Fibroblast of skin of left biceps (primary cell): ENCODE measurements at places on chromosomes 7 and 10.
A peak's percentile ranks its signal among the peaks of the same experiment; 100 is the strongest.

- DNase-seq = no peak
These were observed 348.2 kb upstream of the C7orf33 start for GRCh38 chr7:148242294-148242821.

DNA sequence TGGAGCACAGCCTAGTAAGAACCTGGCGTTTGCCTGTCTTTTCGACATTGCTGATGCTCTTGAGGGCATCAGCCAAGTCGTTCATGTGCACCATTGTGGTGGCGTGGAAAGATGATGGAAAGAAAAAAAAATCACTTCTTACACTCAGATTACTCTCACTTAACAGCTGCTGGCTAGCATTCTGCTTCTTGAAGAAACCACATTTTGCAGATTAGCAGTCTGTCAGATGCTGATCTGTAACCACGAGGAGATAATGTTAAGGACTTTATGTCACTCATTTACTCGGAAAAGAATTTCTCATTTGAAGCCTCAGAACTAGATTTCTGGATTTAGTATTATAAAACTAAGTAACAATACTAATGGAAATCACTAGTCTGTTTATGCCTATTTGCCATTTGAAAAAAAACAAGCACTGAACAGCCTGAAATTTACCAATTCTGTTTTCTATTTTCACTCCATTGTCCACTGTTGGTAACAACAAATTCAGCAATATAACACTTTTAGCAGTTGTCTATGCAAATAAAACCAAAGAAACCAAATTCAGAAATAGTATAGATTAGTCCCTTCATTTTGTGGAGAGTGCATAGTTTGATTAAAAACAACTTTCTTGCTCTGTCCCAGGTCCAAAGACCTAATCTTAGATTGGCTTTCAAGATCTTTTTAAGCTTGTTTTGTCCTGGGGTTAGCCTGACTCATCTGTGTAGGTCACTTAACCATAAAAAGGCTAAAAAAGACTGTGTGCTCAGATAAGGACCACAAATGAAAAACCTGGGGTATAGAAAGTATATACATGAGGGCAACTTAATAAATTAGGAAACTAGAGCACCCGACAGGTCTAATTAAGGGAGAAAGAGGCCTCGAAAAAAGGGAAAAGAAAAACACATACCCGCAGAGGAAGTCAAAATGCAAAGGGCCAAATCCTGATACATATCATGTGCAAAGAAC is 67.5 kb downstream of the NT5C2 start:
- DNase-seq = no peak

DNA sequence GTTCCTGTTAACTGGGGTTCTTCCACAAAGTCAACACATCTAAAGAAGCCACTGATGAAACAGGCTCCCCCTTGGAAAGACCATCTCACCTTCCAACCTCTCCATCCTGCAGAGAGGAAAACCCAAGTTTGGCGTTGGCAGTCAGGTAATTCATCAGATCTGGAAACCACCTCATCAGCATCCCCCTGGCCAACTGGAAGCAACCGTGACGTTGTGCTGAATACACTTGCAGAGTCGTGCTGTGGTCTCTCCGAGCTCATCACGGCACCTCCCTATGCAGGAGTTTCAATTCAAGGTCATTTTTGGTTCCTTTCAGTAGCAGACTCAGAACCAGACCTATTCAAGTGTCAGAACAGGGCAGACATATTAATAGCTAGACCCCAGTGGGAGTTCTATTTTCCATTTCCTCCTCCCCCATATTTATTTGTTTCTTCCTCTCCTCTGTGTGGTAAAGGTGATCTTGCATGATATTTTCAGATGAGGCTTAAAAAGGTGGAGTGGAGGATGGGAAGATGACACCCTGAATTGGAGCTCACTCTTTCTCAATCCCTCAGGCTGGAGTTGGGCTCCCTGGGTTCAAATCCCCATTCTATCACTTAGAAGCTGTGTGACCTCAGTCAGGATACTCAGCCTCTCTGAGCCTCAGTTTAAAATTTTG is 149.1 kb upstream of the ADO start:
- DNase-seq = no peak

- peak; percentile 48 for DNase-seq
These were observed 20.8 kb downstream of the LOXL4 start for GRCh38 chr10:98246911-98247805.

DNA sequence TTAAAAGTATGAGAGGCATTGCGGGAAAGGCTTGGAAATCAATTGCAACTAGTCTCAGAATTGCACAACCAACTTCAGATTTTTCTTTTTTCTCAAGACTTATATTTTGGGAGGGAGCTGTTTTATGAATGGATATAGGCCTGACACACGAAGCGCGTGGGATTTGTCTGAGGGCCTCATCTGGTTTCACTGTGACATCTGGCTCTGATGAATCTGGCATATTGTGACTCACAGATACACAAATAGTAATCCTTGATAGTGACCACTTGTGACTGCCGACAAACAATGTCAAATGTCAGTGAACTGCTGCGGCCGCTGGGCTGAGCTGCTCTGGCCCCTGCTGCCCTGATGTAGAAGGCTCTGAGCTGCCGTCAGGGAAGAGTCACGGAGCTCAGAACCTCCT is 655.1 kb downstream of the INHBA start:
- DNase-seq = no peak

DNA sequence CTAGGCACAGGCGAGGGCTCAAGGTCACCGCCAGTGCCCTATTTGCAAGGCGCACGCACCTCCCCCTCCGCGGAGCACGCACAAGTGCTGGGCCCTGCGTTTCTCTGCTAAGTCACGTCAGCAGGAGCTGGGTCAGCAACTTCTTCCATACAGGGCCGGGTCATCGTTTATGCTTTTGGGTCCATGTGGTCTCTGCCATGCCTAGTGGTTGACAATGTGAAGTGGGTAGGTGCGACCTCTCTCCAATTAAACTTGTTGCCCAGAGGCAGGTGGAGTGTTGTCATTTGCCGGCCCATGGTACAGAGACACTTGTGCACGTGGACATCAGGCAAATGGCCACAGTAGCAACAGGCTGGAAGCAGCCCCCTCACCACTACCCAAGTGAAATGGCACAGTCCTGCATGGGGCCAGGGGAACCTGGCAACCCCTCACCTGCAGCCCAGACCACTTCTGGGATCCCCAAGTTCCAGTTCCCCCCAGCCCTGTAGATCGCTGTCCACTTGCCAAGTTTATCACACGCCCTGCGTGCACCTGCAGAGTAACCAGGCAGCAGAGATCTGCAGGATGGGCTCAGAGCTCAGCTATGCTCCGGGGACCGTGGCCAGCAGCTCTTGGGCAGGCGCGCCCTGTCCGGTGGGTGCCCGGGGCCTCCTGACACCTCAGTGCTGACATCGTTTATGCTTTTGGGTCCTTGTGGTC is 86.1 kb upstream of the PPP2R2D start:
- DNase-seq = no peak

GRCh38 chr7:88597941-88598425 is 161.5 kb upstream of the ZNF804B start:
- DNase-seq = no peak

DNA sequence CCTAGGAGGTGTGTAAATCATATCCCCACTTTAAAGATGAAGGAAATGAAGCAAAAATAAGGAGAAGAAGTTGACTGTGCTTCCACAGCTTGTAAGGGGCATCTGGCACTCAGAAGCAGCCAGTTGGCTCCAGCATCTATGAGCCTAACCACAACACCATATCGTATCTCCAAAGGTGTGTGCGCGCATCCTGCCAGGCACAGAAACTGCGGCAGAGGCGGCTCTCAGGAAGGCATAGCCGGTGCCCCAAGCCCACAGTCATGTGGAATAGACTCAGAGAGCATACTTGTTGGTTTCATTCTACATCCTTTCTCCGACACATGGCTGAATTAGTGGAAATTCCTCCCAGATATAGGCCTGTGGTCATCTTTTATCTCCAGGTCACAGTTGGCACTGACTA is 423.9 kb downstream of the CALN1 start:
- DNase-seq = no peak

- DNase-seq = no peak
These were observed 4.5 kb downstream of the ZSCAN25 start for GRCh38 chr7:99621271-99621670.

- no peak for DNase-seq
These were observed 6.0 kb downstream of the SPRN start for GRCh38 chr10:133418289-133418993.

DNA sequence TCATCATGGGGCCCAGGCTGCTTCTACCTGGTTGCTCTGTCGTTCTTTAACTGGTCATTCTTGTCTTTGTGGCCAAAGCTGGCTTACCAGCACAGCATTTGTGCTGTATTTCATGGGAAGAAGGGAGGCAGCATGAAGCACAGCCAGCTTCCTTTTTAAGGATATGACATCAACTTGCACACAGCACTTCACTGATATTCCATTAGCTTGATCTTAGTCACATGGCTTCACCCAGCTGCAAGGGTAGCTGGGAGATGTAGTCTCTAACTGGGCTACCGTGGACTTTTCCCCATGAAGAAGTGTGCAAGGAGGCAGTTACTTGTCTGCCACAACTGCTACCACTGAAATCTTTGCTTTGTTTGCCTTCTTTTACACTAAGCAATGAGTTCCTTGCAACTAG is 525.2 kb downstream of the LRMDA start:
- DNase-seq = no peak

DNA sequence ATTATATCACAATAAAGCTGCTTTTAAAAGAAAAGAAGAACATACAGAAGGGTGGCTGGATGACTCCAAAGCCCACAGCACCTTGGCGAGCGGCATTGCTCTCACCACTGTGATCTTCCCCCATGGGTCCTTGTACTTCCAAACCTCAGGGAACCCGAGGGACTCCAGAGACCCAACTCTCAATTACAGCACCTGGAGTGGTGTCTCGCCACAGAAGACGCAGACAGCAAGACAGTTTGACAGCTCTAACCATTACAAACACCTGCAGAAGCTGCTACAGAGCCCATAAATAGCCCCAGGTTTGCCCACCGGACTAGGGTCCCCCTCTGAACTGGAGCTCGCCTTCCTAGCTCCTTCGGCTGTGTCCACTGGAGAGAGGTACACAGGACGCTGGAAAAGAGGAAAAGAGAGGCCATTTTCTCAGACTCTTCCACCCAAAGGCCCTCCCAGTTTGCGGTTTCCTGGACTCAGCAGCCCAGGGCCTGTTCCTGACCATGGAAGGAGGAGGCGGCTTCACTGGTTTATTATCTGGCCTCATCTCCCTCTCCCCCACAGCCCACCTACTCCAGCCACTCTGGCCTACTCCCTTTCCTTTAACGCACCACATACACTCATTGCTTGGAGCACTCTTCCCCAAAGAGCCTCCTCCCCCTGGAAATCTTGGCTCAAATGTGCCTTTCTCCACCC is 1.9 kb downstream of the PIK3AP1 start:
- no peak for DNase-seq

DNA sequence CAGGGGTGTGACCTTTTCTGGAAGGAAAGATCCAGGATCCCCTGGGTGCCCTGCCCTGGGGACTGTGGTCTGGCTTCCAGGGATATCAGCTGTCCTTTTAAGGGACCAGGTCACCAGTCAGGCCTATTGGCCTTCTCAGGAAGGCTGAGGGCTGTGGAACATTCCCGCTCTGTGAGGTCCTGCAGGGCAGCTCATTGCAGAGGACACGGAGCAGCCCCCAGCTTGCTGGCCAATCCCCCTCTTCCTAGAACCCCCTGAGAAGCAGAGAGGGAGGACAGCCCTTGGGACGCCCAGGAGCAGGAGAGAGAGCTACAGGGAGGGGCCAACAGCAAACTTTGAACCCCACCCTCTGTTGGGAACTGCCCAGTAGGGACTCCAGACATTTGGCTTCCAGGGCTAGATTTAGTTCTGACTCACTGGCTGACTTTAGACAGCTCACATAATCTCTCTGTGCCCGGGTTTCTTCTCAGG is 67.9 kb upstream of the COL13A1 start:
- DNase-seq = no peak

DNA sequence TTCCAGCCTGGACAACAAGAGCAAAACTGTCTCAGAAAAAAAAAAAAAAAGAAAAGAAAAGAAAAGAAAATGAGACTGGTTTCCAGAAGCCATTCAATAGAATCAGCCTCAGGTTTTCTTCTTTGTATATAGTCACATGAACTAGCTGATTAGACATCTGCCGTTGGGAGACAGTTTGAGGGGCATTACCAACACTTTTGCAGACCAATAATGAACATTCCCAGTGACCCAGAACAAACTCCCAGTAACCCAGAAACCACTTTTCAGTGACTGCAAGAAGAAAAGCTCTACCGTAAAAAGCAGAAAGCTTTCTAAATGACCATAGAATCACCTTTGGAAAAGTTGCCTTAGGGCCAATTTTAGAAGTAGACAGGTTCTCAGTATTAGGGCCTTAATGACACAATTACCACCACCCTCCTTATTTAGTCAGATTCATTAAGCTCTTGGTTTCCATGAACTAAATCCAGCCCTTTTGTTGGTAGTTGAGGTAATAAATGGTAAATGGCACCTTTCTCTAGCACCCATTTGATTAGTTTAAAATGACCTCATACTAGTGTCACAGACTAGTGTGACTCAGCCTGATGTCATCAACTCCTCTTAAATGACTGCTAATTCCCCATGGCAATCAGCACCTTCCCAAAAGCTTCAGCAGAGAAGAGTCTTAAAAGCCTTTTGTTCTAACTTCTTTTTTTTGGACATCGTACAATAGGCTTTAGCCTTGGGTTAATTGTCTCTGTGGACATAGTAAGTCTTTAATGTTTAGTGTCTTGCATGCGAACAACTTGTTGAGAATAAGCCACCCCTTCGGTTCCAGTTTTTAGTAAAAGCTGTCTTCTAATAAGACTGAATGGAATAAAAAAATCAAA is 33.6 kb upstream of the XRCC2 start:
- no peak for DNase-seq

DNA sequence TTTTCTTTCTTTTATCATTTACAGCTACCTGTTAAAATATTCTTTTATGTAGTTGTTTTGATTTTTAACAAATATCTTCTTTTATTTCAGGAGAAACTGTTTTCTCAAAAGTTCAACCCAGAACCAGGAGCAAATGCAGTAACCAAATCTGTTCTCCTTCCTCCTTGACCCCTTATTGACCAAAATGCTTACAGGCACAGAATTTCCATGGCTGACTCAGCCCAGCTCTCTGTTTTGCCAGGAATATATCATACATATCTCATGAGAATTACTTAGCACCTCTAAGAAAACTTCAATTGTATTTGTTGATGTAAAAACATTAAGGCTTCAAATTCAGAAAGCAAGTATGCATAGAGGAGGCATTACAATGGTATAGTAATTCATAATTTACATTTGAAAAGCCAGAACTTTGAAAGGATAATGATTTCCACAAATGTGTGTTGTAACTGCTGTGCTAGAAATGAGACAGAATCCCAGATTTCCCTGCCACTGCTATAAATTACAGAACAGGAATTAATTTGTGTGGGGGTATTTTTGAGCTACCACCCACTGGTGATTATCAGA is 2.2 kb downstream of the GSAP start:
- DNase-seq = no peak

- no peak for DNase-seq
These were observed 1.5 kb downstream of the TRIL start for GRCh38 chr7:28956608-28957063.
